ENCODE measurements at places on chromosomes 1 and 21. TPM values are rescaled to one million over a fixed set of nuclear protein-coding genes. Genes with fewer than 3 reads are reported as not detected.

Gene SLFNL1
- 0.19 TPM for total RNA-seq

Gene DNASE2B
- not detected for total RNA-seq

Gene TBX15
- 0.19 TPM for total RNA-seq

Gene F11R
- 28.3 TPM for total RNA-seq

Gene SIM2
- not detected for total RNA-seq

- DNase-seq = peak; percentile 77
These were observed 9.4 kb downstream of the RUNX1 start for GRCh38 chr21:35039595-35040289.

- DNase-seq = peak; percentile 14
These were observed 220.8 kb downstream of the SLC35F3 start for GRCh38 chr1:234125283-234125682.

DNA sequence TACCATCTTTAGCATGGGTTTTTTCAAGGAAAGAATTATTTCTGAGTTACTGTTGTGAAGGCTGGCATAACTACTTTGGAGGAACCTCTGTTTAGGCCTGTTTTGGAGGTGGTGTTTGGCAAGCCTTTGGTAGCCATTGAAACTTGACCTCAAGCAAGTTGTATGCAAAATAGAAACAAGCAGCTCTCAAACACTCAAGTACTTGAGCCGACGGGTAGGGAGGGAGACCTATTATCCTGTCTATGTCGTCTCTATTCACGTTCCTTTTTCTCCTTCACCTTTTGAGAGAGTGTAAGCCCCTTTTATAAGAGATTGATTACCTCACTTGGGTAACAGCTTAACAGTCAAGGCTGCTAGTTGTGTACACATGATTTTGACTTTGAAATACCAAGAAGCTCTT is 878.3 kb upstream of the CXADR start:
- no peak for DNase-seq

- no peak for DNase-seq
These were observed 20.4 kb upstream of the YTHDF2 start for GRCh38 chr1:28716336-28716735.

Data from thymus (tissue), 14 donors.